ENCODE measurements at places on chromosomes 5 and 9. TPM values are rescaled to one million over a fixed set of nuclear protein-coding genes. Genes with fewer than 3 reads are reported as not detected.

Gene MAT2B
- total RNA-seq, result 118 TPM

Gene NR4A3
- 0.06 TPM for total RNA-seq

Gene ADAMTS2
- total RNA-seq, result 0.21 TPM

Gene PANK3
- 33.0 TPM for total RNA-seq

Gene NR2F1
- total RNA-seq, result 6.5 TPM

Gene FAM221B
- not detected for total RNA-seq

Gene FGFR4
- total RNA-seq, result 11.4 TPM

Gene PDE6A
- total RNA-seq, result not detected

Gene RPL37
- total RNA-seq, result 179 TPM

Gene IL13
- total RNA-seq, result not detected

Gene GALNT12
- total RNA-seq, result 3.6 TPM

Gene TAF11L2
- total RNA-seq, result not detected

Gene SLC6A18
- not detected for total RNA-seq

Gene CEP72
- total RNA-seq, result 4.8 TPM

Gene PHYHD1
- total RNA-seq, result not detected

Gene NEUROG1
- total RNA-seq, result not detected

Gene OR2Y1
- not detected for total RNA-seq

Gene ITK
- total RNA-seq, result 0.02 TPM

Gene SPOCK1
- 5.9 TPM for total RNA-seq

Gene TSC1
- 22.4 TPM for total RNA-seq

Gene PCDHGA3
- 10.3 TPM for total RNA-seq

Gene IFNA10
- not detected for total RNA-seq

Gene C9orf153
- total RNA-seq, result not detected

Gene CBY3
- not detected for total RNA-seq

Gene KIF12
- not detected for total RNA-seq

Gene GPSM1
- total RNA-seq, result 8.9 TPM

Gene COX7C
- total RNA-seq, result 900 TPM

Gene HAPLN1
- total RNA-seq, result 4.5 TPM

Gene PIGO
- total RNA-seq, result 23.4 TPM

Gene GPX8
- total RNA-seq, result 129 TPM

Gene IFNA1
- total RNA-seq, result not detected

Gene FBXW5
- total RNA-seq, result 56.2 TPM

Gene WDR38
- not detected for total RNA-seq

Gene ALDH7A1
- total RNA-seq, result 16.4 TPM

Gene VCP
- 386 TPM for total RNA-seq

Gene PTCD2
- total RNA-seq, result 15.4 TPM

Gene LCN9
- total RNA-seq, result not detected

Gene USP20
- 2.8 TPM for total RNA-seq

Gene PCDHA12
- total RNA-seq, result 0.60 TPM

Gene IRGM
- total RNA-seq, result not detected

Gene ZFP62
- 22.6 TPM for total RNA-seq

Gene ARID3C
- not detected for total RNA-seq

Gene F2RL2
- total RNA-seq, result 93.9 TPM

Gene ANKRD31
- 0.33 TPM for total RNA-seq

Gene PCDHGC5
- 0.06 TPM for total RNA-seq

Gene NRG2
- total RNA-seq, result 0.14 TPM

Gene GMCL2
- not detected for total RNA-seq
